ENCODE measurements at places on chromosomes 4 and X.
A peak's percentile ranks its signal among the peaks of the same experiment; 100 is the strongest.

- no peak for DNase-seq
Measured at GRCh38 chrX:12895866-12896265, 10.6 kb upstream of the TLR8 start.

GRCh38 chr4:151324124-151324751, 1.2 kb downstream of the SH3D19 start:
- no peak for DNase-seq

DNA sequence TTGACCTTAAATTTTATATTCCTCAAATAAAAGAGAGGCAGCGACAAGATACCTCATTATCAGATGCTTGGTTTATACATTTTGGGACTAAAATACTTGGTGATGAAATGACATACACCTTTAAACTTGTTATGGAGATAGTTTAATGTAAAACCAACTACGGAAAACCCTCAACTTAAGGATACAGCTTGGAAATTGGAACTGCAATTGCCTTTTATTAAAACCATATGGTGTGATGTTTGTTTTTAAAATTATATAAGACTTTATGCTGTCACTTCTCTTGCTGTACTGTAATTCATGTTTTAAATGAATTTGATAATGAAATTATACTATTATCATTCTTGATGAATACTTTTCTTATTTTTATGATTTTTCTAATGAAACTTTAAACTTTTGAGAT, 25.9 kb downstream of the METTL14 start:
- DNase-seq: no peak

GRCh38 chr4:151824656-151825055, 63.8 kb upstream of the GATB start:
- DNase-seq: no peak

DNA sequence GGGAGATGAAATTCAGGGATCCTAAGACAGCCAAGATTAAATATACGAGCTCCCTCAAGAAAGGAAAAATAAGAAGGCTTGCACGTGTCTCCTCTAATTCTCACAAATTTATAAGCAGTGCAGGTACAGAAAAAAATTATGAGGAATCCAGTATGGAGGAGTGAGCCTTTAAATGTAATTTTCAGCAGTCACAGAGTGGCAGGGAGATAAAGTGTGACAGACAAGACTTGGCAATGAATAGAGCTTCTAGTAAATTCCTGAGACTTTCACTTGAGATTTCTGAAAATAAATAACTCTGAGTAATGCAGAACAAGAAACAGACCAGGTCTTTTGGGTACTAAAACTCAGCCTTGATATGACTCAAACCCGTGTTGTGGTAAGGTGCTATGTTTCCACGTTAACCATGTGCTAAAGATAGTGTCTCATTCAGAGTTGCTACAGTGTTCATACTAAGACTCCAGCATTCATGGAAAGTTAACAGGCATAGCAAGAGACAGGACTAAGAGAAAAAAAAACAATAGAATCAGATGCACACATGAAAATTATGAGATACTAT, 119.8 kb downstream of the SPOCK3 start:
- no peak for DNase-seq

GRCh38 chrX:16903274-16904022, 33.3 kb upstream of the RBBP7 start:
- DNase-seq: no peak

DNA sequence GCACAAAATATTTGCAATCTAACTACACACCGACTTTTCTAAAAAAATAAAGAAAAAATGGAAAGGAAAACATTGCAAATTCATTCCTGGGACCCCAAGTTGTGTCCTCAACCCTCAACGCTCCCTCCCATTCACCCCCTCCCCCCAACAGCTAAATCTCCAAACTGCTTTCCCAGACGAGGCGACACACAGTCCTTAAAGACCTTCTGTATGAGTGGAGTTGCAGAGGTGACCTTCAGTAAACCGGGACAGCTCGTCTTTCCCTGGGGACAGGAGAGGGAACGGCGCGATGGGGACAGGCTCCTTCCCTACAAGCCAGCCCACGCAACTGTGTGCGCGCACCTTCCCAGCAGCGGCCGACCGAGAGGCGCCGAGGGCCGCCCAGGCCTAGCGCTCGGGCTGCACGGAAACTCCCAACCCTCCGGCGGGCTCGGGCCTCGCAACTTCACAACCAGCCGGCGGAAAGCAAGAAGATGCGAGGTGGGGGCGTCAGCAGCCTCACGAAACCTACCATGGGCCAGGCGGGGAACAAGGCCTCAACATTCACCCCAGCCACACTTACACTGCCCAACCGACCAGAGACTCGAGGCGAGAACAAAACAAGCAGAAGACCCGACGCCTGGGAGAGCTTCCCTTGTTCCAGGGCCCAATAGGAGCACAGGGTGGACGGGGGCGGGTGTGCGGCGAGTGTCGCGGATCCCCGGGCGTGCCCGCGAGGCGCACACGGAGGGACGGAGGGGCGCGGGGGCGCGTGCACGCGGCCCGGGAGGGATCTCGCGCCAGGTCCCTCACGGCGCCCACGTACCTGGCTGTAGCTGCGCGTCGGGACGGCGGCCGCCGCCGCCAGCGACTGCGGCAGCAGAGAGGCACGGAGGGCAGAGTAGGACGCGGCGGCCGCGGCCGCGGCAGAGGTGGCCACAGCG, 763 bp downstream of the GRSF1 start:
- DNase-seq: peak; percentile 84

- DNase-seq: no peak
Measured at GRCh38 chrX:123140454-123140853, 43.6 kb upstream of the GRIA3 start.

DNA sequence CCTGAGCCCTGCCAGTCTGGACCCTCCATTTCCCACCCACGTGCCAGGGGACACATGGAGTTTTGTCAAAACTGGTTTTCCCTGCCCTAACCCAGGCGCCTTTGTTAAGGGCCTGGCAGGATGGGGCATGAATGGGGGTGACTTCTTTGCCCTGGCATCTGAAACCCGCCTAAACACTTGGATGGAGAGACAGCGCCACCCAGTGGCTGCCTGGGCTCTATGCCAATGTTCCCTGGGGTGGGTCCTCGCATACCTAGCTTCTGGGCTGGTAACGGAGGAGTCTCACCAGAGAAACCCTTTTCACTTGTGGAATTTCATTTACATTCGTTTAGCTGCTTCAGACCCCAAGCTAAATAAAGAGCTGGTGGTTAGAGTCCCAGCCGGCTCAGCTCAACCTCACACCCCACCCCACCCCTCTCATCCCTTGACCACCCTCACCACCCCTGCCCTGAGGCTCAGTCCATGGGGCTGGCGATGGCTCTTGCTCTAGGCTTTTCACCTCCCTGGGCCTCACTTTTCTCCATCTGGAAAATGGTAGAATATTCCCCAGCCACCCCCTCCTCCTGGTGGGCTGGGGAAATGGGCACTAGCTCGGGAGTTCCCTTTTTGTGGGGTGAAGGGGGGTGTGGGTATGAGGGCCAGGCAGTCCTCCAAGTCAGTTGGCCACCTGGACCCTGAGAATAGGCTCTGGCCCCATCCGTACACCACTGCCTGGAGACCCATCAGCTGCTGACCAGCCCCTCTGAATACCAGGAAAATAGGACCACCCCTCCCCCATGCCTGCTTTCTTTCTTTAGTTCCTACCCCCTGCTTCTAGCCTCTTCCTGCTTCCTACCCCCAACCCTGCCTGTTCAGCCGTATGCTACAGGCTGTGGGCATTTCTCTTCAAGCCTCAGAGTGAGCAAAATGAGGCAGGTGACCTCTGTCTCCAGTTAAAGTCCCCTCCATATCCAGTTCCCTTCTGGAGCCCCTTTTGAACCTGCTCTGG, 57.1 kb upstream of the PJA1 start:
- DNase-seq: peak; percentile 75

DNA sequence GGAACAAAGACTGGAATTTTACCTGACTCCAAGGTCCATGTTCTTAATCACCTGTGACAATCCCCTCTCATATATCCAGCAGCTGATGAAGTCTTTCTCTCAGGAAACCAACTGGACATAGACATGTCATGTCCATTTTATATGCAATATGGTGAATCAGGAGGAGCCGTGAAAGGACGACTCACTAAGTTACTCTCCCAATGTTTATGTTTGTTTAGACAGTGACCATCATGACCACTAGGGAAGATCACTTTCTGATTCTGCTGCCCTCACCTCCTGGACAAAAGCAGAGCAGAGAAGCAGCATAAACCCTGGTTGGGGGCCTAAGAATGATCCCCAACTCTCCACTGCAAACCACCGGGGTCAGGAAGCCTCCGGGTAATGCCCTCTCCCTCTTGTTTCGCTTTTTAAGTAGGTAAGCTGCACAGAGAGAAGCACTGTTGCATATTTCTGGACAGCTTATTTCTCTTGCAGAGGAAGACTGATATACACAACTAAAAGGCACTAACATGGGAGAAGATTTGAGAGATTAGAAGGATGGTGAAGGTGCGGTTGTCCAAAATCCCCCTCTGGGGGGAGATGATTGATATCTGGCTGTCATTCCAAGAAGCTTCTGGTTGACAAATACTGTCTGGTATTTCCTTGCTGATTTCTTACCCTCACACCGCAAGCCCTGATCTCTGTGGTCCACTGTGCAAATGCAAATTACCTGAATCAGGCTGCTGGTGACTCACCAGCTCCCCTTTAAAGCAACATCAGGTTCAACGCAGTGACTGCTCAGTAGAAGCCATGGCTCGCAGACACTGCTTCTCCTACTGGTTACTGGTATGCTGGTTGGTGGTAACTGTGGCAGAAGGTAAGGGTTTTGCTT, at the start of gene ODAPH:
Gene ODAPH, plus strand, starts transcription at position 773 of the 871 bp plus-strand sequence. Its CDS starts 17 bp downstream, at position 790.
- DNase-seq: no peak

DNA sequence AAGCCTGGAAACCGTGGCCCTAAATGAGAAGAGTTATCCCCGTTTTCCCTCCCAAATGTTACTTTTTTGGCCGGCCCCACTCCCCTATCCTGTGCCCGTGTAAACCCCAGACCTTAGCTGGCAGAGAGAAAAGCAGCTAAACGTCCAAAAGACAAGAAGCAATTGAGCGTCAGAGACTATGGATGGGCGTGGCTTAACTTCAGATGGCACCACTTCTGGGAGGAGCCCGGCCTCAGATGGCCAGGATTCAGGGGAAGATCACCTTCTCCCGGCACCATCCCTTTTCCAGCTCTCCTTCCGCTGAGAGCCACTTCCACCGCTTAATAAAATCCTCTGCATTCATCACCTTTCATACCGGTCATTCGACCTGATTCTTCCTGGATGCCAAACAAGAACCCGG, 350.1 kb upstream of the PCDH7 start:
- DNase-seq: no peak

DNA sequence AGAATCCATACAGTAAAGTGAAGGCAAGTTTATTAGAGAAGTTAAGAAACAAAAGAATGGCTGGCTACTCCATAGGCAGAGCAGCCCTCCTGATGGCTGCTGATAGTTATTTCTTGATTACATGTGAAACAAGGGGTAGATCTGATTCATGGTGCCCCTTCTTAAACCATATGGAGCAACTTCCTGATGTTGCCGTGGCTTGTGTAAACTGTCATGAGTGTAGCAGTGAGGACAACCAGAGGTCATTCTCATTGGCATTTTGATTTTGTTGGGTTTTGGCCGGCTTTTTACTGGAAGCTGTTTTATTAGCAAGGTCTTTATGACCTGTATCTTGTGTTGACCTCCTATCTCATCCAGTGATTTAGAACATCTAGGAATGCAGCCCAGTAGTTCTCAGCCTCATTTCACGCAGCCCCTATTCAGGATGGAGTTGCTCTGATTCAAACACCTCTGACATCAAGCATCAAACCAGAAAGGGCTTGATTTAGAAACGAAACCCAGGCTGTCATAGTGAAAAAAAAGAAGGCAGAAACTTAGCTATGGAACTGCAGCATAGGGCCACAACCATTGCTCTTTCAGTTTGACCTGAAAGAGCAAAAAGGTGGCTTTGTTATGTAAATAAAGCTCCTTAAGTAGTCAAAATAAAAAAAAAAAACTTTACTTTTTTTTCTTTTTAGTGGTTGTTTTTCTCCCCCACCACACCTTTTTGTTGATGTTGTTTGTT, 37.8 kb downstream of the SPCS3 start:
- DNase-seq: no peak

GRCh38 chr4:145283909-145284308, 103.5 kb upstream of the OTUD4 start:
- no peak for DNase-seq

- no peak for DNase-seq
Measured at GRCh38 chr4:48985976-48986653, at the start of gene CWH43. TSS of gene CWH43 (plus strand) at chr4:48986275. CDS start at chr4:48986430, 155 bp downstream.

- no peak for DNase-seq
Measured at GRCh38 chr4:65069177-65069576, 601.1 kb downstream of the EPHA5 start.

DNA sequence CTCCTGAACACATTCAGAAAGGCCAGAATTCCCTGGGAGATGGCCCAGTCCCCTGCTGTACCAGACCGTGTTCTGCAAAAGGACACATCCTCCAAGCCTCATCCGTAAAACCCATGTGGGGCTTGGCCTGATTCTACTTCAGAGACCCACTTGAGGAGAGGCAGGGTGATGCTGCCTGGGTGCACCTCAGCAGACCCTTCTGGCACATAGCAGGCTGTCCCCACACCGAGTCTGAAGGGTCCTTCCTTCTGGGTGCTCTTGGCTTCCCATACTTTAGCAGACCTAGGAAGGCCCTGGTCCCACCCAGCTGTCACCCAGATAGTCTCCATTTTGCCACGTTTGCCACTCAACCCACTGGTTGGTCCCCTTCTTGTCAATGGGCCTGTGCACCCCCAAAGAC, 270.1 kb upstream of the AGTR2 start:
- DNase-seq: no peak

DNA sequence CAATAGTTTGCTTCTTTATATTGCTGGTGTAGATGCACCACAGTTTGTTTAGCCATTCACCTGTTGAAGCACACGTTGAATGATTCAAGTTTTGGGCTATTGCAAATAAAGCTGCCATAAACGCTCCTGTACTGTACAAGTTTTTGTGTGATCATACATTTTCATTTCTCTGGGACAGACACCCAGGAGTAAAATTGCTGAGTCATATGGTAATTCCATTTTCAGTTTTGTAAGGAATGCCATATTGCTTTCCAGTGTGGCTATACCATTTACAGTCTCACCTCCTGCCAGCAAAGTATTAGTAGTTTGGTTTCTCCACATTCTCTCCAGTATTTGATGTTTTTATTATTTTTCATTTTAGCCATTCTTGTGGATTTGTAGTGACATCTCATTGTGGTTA, 32.0 kb upstream of the CAPN6 start:
- DNase-seq: no peak
